ENCODE measurements at places on chromosomes 5 and 9.

DNA sequence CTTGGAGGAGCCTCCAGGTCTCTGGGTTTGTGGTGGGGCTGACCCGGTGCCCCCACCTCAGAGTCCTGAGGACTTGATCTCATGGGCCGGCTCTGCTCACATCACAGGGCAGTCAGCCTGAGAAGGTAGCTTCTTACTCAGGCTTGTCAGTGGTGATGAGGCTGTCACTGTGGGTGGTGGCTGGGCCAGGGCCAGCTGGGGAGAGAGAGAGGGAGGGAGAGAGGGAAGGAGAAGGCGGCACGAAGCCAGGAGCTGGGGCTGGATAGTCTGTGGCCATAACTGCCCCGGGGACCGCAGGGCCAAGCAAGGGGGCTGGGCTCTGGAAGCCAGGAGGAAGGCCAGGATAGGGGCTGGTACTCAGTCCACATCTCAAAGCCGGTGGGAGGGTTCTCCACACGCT is 6.5 kb downstream of the NTNG2 start:
- DNase-seq, result no peak

DNA sequence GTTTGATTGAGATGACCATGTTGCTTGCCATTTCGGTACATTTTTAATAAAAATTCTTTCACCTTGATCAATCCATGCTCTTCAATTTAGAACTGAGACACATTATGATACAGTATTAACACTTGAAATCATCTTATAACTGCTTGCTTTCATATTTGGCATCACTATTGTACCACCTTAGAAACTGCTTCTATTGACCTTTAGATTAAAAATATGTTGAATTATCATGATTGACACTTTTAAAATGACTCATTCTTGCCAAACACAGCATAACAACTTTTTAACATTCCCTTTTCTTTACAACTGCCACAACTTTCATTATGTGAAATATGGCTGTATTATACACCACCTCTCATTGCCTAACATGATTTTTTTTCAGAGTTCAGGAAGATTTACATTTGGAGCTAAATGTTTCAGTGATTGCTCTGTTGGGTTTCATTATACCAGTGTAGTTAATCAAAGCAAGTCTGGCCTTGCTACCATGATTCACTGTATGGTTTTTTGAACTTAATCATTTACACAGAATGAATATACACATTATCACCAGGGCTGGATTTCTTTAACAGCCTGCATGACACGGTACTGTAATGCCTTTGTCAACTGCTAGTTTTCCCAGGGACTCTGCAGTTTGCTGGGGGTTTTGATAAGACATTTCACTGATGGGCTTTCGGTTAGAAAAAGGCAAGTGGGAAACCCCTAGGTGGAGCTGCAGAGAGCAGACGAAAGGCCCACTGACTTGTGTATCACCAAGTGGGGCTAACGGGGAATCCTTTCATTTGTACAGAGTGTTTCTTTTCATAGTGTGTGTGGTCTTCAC is 93.6 kb upstream of the TLE4 start:
- no peak for DNase-seq

DNA sequence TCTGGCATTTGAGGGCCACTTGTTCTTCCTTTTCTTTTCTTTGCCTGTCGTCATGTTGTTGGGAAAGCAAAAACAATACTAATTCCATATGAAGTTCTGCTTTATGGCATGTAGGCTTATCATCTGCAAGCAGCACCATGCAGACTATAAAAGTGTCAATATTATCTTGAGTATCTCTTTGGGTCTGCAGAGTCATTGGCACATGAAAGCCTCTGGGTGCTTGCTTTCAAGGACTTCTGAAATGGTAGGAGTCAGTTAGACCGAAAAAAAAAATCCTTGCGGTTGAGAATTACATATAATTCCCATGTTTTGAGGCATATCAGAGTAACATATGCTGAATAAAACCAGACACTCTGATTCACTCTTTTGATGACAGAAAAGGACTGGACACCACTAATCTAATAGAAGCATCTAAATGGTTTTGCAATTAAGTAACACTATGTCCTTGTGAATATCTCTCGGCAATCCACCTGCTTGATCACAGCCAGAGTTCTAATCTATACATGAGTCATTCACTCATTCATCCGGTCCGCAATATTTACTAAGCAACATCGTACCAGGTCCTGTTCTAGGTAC is 44.4 kb downstream of the GNAQ start:
- DNase-seq, result no peak

- no peak for DNase-seq
Observed at GRCh38 chr9:19397845-19398244, 11.0 kb upstream of the ACER2 start.

- no peak for DNase-seq
Observed at GRCh38 chr5:163330723-163331668, 106.4 kb upstream of the CCNG1 start.

GRCh38 chr9:137602661-137603060 is 2.8 kb upstream of the ARRDC1 start:
- DNase-seq, result no peak

DNA sequence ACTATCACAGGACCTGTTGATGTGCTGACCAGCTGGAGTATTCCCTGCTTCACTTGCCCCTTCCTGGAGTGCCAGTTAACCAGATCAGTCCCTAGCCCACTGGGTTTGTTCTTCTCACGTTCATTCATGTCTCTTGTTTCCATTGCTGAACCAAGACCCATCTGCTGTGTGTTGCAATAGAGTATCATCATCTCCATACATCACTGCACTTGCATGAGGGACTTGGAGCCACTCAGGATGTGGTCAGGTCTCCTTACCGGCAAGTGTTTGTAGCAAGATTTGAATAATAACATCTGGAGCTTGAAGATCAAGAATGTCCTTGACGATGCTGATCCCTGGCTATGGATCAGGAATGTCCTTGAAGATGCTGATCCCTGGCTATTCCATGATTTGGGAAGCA is 358.6 kb downstream of the IRX1 start:
- DNase-seq, result no peak

DNA sequence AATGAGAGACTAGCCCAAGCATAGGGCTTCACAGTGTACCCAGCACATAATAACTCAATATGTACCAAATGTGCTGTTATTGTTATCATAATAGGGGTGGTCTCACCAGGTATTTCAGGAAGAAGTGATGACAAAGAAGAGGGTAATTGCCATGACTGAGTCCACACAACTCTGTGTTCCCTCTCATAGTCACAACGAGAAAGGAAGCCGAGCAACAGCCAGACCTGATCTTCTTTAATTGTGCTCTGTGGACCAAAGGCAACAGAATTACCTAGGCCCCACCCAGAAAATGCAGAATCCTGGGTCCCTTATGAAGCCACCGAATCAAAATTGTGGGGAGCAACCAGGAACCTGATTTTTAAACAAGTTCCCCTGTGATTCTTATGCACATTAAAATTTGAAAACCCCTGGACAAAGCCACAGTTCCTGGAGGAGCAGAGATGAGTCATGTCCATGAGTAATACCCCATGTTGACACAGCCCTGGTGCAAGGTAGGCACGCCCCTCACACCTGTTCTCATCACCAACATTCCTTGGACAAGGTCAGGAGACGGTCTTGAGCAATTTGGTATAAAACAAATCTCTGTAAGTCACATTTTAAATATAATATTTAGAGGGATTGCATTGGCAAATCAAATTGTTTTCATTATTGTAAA is 5.2 kb downstream of the FGF1 start:
- no peak for DNase-seq

DNA sequence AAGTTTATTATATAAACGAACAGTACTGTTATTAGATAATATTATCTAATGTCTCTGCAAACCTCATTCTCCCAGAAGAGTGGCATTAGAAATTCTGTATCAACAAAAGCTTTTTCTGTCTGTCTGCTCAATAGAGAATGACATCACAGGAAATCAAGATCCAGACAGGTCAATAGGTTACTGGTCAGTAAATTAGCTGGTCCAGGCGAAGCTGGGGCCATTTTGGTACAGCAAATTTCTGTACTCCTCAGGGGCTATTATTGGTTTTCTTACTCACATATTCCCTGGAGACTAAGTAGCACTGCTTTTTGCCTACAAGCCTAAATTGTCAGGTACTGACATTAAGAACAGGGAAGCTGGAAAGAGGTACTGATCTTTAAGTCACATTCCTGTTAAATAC is 80.5 kb downstream of the PLPP1 start:
- DNase-seq, result no peak

DNA sequence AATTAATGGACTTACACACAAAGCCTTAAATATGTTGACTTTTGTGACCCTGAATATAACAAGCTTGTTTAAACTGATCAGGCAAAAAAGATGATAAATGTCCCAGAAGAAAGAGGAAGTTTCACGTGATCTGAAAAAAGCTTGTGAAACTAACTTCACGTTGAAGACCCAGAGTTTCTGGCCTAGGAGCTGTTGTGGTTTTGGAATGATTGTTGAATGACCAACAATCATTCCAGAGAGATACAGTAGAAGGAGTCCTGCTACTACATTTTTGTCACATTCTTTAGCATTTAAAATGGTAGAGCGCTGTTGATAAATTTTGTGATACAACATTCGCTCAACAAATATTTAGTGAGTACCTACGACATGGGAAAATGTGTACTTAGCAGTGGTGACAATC is 143.1 kb upstream of the FBN2 start:
- no peak for DNase-seq

DNA sequence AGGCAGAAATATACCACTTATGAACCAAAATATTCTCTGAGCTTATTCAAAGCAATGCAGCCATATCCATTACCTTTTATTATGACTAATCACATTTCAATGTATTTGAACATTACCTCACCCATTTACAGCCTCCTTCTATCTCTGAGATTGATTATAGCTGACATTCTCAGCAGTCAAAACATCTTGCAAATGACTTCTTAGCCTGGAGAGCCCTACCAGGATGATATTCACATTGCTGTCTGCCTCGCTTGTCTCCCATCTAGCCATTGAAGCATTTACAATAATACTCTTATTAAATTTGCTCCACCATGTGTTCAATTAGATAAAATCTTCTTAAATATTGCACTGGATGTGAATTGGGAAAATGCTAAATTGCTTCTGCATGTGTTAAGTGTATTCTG is 1879.9 kb upstream of the ACO1 start:
- DNase-seq, result no peak

- no peak for DNase-seq
Observed at GRCh38 chr5:8843771-8844170, 702.1 kb downstream of the SEMA5A start.

GRCh38 chr5:122112733-122113558 is 16.4 kb upstream of the ZNF474 start:
- no peak for DNase-seq

GRCh38 chr5:163440954-163441353 is 3.6 kb downstream of the CCNG1 start:
- no peak for DNase-seq

GRCh38 chr5:58710871-58711270 is 128.0 kb downstream of the RAB3C start:
- DNase-seq, result no peak

- DNase-seq, result no peak
Observed at GRCh38 chr9:15189481-15189880, 117.5 kb downstream of the TTC39B start.

DNA sequence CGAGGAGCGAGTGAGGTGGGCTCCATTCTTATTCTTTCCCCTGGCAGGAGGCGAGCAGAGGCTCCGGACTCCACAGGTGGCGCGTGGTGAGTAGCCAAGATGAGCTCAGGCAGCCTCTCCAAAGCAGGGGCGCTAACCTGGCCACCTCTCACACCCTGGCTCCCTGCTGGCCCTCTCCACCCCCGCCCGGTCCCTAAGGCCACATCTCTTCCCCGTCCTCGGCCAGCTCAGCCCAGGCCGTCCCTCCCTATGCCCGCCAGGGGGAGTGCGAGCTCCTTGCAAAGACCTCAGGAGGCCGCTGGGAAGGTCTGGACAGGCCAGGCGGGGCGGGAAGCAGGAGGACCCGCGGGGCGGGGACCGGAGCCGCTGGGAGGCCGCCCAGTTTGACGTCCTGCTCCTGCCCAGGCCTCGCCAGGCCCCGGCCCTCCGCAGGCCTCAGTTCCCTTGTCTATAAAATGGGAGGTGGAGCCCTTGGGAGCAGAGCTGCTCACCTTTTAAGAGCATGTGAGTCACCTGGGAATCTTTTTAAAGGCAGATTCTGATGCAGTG is 46.3 kb upstream of the GGTA1 start:
- DNase-seq, result peak; percentile 8

DNA sequence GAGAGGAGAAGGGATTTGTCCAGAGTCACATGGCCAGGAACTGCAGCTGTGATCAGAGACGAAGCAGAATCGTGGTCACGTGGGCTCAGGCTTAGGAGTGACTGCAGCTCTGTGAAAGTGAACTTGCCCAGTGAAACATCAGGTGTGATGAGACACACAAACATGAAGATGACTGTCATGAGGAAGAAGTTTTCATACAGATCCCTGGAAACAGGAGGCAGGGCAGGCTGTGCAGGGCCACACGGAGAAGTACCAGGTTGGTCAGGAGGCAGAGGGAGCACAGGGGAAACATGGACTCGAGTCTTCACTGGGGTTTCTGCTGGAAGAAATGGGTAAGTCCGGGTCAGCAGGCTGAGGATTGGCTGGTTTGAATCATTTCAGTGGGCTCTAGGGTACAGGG is 64.1 kb downstream of the BARX1 start:
- no peak for DNase-seq

- DNase-seq, result no peak
Observed at GRCh38 chr9:94611638-94612068, 18.0 kb upstream of the FBP2 start.

DNA sequence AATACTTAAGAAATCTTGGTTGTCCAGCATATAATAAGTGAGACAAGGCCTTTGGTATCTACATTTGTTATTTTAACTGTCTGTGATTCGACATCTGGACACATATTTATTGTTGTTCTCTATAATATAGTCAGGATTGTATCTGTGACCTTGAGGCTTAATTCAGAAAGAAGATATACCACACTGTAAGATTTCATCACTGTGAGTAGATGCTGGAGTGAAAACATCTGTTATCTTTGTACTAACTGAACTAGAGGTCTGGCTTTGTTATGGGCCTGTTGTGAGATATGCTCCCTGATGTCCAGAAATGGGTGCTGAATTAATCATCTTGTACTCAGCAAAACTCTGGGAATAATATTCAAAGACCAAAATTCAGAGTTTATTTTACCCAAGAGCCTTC is 148.5 kb downstream of the ISOC1 start:
- DNase-seq, result no peak

- peak; percentile 15 for DNase-seq
Observed at GRCh38 chr9:134641173-134641989, at the start of gene COL5A1. COL5A1 (plus strand) TSS chr9:134641803; CDS start chr9:134642188, 385 bp downstream.

- no peak for DNase-seq
Observed at GRCh38 chr5:179819296-179820126, 1.2 kb upstream of the SQSTM1 start.

DNA sequence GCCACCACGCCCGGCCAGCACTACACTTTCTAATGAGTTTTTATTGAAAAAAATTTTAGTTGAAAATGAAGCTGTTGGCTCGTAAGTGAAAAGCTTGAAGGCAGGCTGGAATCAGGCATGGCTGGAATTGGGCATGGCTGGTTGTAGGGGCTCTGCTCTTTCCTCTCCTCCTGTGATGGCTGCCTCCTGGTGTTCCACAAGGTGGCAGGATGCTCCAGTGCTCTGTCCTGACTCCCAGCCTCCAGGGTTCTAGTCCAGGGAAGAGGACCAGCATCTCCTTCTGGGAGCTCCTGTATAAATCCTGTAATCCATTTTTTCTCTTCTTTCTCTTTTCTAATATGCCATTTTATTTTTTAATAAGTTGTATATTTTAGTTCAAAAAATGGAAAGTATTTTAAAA is 57.2 kb upstream of the DHFR start:
- no peak for DNase-seq

Data from stimulated activated CD4-positive, alpha-beta T cell treated with anti-CD3 and anti-CD28 coated beads, Interleukin-1b, Interleukin-23, amount 100 ng/mL, for 1 hour (primary cell).